ENCODE measurements at places on chromosomes 11 and 22. TPM values are rescaled to one million over a fixed set of nuclear protein-coding genes. Genes with fewer than 3 reads are reported as not detected.

- H3K4me1 ChIP-seq: peaks cover 13% of the 10 kb centered on the region
- H3K4me3 ChIP-seq: no peak overlapping the region
- no peak for DNase-seq
- no peaks in the 10 kb centered on the region for H3K27me3 ChIP-seq
- no peak overlapping the region for H3K27ac ChIP-seq
Observed at GRCh38 chr11:63698976-63699733, 17.9 kb downstream of the RTN3 start.

- H3K36me3 ChIP-seq: no peaks in the 10 kb centered on the region
- no peaks in the 10 kb centered on the region for H3K27me3 ChIP-seq
- H3K27ac ChIP-seq: no peak overlapping the region
- no peak overlapping the region for H3K4me3 ChIP-seq
Observed at GRCh38 chr11:132062031-132062430, 691.6 kb downstream of the NTM start.

DNA sequence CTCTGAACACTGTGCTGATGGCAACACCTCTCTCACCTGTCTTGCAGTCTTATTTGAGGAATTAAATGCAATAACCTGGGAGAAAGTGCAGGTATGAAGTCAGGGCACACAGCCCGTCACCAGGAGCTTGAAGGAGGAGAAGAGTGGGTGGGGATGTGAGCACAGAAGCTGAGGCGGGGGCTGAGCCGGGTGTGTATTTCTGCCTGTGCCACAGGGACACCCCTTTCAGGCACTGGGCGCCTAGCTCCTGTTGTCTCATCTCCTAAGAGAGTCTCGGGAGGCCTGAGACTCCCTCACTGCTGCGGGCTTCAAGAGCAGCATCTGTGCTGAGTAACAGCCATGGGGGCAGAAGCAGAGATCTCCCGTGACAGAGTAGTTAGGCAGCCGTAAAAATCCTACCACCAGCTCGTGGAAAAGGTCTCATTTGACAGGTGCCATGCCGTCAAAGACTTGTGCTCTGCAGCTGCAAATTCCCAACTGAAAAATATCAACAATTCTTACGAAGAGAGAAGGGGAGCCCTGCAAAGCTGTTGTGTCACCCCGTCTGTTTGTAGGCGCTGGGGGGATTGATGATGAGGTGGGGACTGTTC lies 26.8 kb downstream of the PARVB start:
- DNase-seq: no peak
- no peaks in the 10 kb centered on the region for H3K36me3 ChIP-seq
- H3K27ac ChIP-seq: no peak overlapping the region
- no peaks in the 10 kb centered on the region for H3K4me1 ChIP-seq

The SYT12 gene
- not detected for total RNA-seq

The RASSF10 gene
- 0.60 TPM for total RNA-seq

The GRM5 gene
- not detected for total RNA-seq

The ACCS gene
- 28.4 TPM for total RNA-seq

The OR51B2 gene
- total RNA-seq: 0.63 TPM

The GGT1 gene
- 15.3 TPM for total RNA-seq
